ENCODE measurements at places on chromosomes 12 and 14.

GRCh38 chr12:47087088-47087688, 7.4 kb upstream of the AMIGO2 start:
- DNase-seq, result no peak

GRCh38 chr12:72270246-72270645, 1.9 kb upstream of the TRHDE start:
- no peak for DNase-seq

DNA sequence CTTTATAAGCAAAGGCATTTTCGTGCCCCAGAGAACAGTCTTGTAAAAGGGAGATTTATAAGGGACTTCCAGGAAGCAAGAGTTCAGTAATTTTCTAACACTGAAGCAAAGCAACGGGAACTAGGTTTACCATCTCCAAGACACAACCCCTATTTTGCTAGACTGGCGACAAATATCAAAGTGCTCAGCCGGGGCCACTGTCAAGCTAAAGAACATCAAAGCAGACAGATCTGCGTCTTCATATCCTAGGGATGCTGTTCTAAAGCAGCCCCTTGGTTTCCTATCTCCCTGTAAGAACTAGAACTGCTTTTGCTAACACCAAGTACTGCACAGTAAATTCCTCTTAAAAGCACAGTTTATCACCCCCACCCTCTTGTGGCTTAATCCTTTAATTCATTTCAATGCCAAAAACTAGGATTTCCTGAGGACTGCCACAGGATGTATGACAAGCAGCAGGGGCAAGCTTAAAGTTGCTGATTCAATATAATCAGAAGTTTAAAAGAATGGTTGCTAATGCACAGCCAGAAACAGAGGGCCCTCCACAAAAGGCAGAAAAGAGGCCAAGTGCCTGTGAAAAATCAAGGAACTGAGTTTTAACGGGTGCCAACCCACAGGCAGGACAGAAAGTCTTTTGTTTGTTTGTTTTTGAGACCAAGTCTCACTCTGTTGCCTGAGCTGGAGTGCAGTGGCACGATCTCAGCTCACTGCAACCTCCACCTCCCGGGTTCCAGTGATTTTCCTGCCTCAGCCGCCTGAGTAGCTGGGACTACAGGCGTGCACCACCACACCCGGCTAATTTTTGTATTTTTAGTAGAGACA, 44.0 kb upstream of the ISM2 start:
- DNase-seq, result no peak

GRCh38 chr14:76887191-76887590, 61.0 kb downstream of the LRRC74A start:
- no peak for DNase-seq

DNA sequence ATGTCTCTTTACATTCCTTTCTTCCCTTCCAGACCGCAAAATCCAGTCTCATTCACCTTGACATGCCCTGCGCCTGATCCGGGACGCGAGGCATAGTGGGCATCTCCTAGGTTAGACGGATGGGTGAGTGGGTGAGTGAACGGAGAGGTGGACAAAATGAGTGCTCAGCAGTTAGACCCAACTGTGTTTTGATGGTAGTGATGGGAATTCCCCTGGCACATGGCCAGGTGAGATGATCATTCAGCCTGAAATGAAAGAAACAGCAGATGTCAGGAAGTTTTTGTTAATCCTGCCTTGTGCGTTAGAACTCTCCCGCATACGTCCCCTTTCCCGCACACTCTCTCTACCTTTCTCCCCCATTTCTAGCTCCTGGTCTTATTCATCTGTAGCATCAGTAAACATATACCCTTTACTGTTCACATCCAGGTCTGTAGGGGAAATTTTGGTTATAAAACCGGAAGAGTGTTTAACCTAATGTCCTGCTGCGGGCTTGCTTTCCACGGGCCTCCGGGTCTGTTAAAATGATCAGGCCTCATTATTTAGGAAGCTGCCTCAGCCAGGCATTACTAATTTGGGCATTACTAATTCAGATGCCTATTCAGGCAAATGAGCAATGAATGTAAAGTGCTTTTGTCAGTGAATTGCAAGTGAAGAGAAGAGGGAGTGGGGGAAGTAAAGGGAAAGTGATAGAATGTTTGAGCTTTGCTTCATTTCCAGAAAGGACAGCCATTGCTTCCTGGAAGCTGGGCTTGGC, 172.8 kb downstream of the ETV6 start:
- DNase-seq, result peak; percentile 61

- no peak for DNase-seq
These were observed 21.2 kb downstream of the ASB2 start for GRCh38 chr14:93954900-93955849.

All from NCI-H345 (cell line).